ENCODE measurements at places on chromosomes 3 and 15. TPM values are rescaled to one million over a fixed set of nuclear protein-coding genes. Genes with fewer than 3 reads are reported as not detected.

The MKRN2 gene
- 41.4 TPM for total RNA-seq

The HRG gene
- total RNA-seq = not detected

The ALDH1L1 gene
- 0.18 TPM for total RNA-seq

The GP5 gene
- total RNA-seq = 0.49 TPM

The PIK3CB gene
- total RNA-seq = 4.4 TPM

The NPAP1 gene
- total RNA-seq = 0.16 TPM

The CEP152 gene
- total RNA-seq = 11.1 TPM

The OR5K2 gene
- not detected for total RNA-seq

DNA sequence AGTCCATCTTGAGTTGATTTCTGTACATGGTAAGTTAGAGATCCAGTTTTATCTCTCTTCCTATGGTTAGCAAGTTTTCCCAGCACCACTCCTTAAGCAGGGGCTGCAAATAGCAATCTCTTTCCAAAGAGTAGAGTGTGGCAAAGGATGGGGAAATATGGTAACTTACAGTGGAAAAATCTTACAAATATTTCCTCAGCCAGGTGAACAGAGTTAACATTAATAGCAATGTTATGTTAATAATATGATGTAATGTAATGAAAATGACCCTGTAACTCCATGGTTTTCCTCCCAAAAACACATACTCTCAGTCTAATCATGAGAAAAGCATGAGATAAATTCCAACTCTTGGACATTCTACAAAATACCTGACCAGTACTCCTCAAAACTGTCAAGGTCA is 30.4 kb downstream of the FSIP1 start:
- DNase-seq = peak; percentile 52

DNA sequence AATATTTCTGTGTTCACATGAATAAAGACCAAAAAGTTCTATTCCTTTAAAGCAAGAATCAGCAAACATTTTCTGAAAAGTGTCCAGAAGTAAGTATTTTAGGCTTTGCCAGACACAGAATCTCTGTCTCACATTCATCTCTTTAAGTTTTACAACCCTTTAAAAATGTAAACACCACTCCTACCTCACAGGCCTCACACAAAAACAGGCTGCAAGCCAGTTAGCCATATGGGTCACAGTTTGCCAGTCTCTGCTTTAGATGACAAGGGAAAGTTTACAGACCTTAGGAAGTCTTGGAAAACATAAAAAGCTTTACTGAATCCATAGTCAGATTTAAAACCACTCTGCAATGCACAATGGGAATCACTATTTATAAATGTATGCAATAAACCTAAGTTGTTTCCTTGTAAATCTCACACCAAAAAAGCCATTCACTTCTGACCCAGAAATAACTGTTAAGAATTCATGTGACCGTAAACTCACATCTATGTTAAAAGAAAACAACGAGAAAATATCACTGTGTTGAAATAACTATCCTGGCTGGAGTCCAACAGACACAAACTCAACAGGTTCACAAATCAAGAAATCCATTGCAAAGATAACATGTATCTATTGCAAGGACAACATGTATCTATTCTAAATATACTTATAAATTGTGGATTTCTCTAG is 308.2 kb downstream of the ULK4 start:
- DNase-seq = no peak

- DNase-seq = no peak
Observed at GRCh38 chr3:141632779-141633374, 105.2 kb upstream of the RNF7 start.

DNA sequence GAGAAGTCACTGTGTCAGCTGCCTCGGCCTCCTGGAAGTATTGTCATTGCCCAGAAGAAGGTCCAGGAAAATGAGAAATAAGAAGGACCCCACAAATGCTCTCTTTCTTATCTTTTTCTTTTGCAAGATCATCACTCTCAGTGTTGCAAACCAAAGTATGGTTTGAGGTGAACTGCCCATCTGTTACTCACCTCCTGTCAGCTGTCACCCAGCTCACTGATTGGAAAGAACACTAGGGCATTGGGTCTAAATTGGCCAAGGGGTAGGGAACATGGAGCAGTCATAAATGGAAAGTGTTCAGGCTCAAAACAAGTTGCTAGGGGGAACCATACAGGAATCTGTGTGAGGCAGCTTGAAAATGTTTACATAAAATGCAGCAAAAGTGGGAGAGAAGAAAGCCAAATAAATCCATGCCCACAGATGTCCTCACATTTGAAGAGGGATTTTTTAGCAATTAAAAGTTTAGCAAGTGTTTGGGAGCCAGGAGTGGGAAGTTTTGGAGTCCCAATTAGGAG is 431.2 kb upstream of the THBS1 start:
- no peak for DNase-seq

DNA sequence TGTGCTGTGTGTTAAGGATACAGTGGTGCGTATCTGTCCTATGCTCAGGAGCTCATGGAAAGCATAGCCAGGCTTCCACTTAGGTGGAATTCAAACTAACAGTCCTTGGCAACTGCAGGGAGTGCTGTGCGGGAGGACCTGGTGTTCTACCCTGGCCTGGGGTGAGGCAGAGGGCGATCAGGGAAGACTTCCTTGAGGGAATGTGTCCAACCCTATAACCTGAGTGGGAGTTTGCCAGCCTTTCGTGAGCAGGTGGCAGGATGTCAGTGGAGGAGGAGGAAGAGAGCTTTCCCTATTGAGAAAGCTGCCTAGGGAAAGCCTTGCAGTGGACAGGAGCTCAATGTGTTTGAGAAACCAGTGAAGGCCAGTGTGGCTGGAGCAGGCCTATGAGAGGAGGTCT is 271.1 kb upstream of the C2CD4B start:
- no peak for DNase-seq

DNA sequence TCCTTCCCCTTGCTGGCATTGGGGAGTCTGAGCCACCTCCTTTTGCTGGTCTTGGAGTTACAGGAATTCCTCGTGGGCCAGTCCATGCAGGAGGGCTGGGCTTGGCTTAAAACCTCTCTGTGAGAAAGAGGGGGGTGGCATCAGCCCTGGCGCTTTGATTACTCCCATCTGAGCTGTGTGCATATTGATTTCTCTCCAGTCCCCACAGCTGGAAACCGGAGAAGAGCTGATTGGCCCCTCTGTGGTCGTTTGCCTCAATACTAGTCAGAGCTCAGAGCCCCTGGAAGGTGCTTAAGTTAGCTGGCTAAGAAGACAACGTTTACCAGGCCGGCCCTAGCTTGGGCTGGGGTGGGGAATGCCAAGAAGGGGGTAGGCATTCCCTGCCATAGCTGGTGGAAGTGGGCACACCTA is 4.0 kb upstream of the RASGRF1 start:
- no peak for DNase-seq

DNA sequence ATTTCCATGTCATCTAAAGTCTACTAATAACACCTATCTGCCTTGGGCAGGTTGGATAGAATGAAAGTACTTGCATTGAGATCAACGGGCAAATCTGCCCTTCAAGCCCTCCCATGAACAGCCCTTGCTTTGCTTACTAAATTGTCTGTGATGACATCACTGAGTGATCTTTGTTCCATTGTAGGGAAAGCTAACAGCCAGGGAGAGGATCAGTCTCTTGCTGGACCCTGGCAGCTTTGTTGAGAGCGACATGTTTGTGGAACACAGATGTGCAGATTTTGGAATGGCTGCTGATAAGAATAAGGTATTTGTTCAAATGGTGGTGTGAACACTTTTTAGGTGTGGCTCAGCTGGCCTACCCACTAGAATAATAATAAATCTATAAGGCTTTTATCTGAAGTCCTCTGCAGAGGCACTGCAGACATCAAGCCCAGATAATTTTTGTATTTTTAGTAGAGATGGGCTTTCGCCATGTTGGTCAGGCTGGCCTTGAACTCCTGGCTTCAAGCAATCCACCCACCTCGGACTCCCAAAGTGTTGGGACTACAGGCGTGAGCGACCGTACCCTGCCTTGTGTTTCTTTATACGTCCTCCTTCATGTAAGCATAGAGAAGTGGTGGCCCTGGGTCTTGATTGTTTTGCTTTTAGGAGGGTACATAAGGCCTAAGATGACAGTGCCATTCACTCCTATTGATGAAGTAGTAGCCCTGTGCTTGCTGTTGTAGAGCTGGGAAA is 5.7 kb downstream of the PCCB start:
- no peak for DNase-seq

- no peak for DNase-seq
Observed at GRCh38 chr15:81843226-81843625, 202.6 kb downstream of the MEX3B start.

GRCh38 chr15:92578096-92578835 is 77.3 kb downstream of the FAM174B start:
- no peak for DNase-seq

- peak; percentile 62 for DNase-seq
Observed at GRCh38 chr3:195106418-195106906, 164.5 kb downstream of the XXYLT1 start.

DNA sequence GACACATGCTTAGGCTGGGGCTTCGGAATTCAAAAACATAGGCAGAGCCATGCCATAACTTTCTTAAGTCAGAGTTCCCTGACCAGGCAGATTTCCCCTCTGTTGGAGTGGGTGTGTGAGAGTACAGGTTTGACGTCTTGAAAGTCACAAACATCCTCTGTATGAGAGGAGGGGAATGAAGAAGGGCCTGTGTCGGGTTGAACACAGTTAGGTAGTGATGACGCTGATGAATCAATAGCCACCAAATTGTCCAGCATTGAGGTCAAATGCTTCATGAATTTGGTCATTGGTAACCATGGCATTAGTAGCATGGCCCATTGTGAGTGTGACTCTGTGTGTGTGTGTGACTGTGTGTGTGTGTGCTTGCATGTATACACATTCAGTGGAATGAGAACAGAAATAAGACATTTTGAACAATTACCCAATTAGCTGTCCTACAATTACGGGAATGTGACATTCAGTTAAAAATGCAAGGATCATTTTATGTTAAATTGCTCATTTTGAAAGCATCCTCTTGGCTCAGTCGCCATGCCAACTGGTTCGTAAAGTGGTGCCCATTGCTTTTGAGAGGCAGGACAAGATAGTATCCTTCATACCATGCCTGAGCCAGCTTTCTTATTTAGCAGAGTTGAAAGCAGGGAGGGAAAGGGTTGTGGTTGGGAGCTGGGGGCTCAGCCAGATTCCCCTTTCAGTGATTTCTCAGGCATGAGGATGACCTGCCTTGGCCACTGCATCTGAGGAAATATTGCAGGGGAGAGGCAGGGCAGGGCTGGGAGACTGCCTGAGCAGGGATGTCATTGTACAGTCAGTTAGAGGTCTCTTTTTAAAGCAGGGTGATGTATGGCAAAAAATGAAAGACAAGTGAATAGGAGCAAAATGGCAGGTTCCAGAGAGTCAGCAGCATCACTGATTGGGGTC is 35.4 kb downstream of the RBP2 start:
- DNase-seq = no peak

DNA sequence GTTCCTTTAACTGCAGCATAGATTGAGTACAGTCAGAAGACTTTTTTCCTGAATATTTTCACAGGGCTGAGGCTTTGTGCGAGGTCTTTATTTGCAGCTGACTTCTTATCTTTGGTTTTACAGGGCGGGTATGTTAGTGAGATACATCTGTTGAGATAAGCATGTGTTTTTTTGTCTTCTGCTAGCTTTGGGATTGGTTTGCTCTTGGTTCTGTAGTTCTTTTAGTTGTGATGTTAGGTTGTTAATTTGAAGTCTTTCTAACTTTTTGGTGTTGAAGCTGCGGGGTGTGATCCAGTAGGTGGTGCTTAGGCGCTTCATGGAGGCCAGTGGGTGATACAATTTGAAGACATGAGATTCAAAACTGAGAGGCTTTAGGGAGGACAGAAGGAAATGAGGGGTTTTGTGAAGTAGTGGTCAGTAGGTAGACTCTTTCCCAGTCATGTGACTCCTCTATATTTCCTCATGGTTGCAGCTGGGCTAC is 67.9 kb upstream of the TNFSF10 start:
- peak; percentile 32 for DNase-seq

GRCh38 chr3:47314056-47314764 is 31.5 kb downstream of the KLHL18 start:
- DNase-seq = no peak

DNA sequence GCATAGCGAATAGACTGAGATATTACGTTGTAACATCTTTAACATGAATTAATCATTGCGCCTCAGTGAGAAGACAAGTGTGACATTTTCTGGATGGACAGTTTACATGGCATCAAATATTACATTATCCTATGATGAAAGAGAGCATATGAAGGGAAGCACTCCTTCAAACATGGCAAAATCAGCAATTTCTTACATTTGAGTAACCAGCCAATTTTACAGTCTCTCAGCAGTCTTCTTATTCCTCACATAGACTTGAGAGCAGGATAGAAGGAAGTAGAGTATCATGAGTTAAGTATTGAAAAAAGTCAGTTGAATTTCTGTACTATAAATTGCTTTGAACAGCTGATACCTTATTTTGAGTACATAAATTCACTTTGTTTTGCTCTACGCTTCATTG is 38.9 kb downstream of the FANCI start:
- no peak for DNase-seq

DNA sequence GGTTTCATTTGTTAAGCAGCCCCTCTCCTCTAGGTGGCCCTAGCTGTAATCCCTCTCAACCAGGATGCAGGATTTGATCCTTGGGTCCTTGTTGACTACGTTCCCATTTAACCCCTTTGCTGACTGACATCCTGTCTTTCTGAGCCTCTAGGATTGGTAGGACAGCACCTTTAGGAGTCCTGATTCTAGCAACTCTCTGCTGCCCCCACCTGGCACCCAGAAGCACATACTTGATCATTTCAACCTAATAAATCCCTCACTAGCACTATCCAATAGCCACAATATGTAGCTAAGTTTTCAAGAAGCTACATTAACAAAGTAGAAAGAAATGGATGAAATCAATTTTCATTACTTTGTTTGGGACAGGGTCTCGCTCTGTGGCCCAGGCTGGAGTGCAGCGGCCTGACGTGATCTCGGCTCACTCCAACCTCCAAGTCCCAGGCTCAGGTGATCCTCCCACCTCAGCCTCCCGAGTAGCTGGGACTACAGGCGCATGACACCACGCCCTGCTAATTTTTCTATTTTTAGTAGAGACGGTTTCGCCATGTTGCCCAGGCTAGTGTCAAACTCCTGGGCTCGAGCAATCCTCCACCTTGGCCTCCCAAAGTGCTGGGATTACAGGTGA is 28.3 kb downstream of the RSL24D1 start:
- peak; percentile 66 for DNase-seq

Measured in fibroblast of the aortic adventitia (primary cell).